ENCODE measurements at places on chromosomes 3 and 15.

- no peak for DNase-seq
Observed at GRCh38 chr3:117622171-117622841, 912.7 kb downstream of the TUSC7 start.

DNA sequence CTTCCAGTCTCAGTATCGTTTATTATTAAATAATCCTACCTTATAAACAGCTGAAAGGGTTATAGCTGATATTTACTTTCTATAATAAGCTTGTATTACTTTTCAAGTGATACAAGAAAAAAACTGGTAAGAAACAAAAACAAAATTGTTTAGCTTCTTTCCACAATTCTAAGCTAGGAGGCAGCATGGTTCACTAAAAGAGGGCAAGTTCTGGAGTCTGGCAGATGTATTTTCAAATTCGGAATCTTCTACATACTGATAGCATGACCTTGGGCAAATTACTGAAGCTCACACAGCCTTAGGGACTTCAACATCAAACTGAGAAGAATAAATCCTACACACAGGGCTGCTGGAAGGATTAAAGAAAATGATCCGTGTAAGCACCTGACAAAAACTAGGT, 15.4 kb downstream of the C15orf62 start:
- DNase-seq, result no peak

GRCh38 chr15:53586799-53587198, 172.7 kb downstream of the WDR72 start:
- DNase-seq, result no peak

GRCh38 chr3:136950623-136951022, 7.2 kb upstream of the IL20RB start:
- no peak for DNase-seq

GRCh38 chr3:82707035-82707434, 945.6 kb upstream of the GBE1 start:
- DNase-seq, result no peak

GRCh38 chr3:59256230-59256629, 206.4 kb upstream of the CFAP20DC start:
- DNase-seq, result no peak

DNA sequence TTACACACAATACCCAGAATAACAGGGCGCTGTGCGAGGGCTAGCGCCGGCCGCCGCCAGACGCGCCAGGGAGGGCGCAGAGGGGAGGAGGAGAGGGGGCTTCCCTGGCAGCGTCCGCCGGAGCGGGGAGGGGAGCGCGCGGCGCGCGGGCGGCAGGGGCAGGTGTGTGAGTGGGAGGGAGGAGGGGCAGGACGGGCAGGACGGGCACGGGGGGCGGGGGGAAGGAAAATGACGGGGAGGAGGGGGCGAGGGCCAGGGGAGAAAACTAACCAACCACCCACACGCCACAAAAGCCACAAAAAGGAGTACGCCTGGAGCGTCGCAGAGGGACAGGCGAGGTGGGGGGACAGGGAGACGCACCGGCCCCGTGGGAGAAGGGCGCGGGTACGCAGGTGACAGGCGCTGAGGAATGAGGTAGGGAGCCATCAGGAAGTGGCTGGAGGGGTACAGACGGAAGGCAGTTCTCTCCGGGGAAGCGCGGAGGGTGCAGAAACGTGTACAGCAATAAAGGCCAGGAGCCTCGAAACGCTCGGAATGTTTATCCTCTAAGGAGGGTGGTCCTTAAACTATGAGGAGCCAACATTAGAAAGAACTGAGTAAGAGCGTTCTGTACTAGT, 610 bp upstream of the SATB1 start:
- peak; percentile 81 for DNase-seq

- no peak for DNase-seq
Observed at GRCh38 chr3:126025116-126025729, 56.2 kb downstream of the ROPN1B start.

- DNase-seq, result peak; percentile 6
Observed at GRCh38 chr3:52088445-52089367, 32.3 kb upstream of the DUSP7 start.

GRCh38 chr15:43826029-43826507, 734 bp upstream of the WDR76 start:
- no peak for DNase-seq

DNA sequence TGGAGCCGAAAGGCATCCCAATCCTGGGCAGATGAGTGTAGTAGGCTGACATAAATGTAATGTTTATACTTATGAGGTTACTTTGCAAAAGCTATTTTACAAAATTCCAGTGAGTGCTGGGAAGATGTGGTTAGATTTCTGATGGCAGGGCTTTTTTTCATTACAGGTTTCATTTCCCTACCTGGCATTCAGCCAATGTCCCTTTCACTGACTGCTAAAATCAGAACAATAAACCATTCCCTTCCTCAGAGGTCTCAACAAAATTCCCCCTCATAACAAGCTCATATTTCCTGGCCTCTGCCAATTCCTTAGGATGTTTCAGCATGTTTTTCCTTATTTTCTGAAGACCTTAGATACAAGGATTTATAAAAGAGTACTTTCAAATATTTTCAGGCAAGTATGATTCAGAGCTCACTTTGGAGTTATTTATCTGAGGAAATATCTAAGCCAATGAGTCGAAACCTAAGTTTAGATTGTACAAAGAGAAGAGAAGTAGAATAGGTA, 40.9 kb upstream of the CCDC80 start:
- no peak for DNase-seq

GRCh38 chr3:31508452-31509146, 24.1 kb upstream of the STT3B start:
- no peak for DNase-seq

DNA sequence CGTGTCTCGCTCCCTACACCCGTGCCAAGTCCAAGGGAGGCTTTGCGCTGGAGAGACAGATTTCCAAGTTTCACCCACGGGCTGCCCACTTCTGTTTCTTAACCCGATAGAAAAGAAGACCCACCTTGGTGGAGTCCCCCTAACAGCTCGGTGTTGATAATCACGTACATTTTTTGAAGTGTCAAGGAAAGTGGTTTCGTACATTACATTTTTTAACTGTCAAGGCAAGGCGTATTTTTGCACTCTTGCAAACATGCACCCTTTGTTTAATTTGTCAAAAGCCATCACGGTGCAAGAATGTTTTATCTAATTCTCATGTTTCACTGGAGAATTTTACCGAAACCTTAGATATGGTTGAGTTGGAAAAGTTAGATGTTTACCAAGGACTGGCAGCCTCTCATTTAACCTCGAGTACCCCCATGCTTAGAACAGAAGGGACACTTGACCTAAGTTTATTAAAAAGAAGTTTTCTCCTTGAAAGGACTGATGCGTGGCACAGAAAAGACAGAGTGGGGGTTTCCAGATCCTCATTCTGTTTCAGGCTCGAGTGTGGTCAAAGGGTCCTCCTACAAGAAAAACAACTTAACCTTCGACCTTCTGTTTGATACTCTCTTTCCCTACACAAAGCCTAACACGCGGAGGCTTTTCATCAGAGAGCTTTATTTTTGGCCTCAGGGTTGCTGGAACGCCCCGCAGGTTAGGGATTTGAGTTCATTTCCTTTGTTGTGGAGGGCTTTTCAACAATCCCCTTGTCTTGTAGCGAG, 882 bp downstream of the GXYLT2 start:
- DNase-seq, result no peak

DNA sequence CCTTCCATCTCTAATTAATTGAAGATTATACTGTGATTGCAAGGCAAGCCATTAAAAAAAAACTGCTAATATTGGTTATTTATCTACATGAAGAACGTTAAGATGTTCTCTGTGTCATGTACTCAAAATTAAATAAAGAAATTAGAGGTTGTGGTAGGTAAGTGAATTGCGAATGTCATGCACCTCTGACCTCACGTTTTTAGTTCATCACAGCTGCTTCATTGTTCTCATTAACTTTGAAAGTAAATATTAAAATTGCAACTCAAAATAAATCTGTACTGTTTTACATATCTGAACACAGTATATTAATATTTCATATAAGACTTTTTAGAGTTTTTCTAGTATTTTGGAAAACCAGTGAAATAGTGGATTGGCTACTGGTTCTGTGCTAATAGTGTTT, 94.0 kb downstream of the KLHL25 start:
- DNase-seq, result no peak

DNA sequence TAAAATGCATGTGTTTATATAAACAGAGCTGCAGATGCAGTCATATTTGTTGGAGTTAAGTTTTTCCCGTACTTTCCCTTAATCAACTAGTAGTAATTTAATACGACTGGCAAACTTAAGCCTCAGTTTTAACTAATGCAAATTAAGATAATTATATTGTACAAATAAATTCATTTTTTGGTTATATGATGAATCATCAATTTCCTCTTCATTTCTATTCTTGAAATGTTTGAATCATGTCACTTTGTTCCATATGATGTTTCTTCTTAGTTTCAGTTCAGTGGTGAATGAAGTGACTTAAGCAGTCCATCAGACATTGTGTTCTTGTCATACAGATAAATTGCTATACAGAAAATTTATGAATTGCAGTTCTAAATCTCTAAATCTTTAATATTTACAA, 1361.2 kb upstream of the EPHA6 start:
- no peak for DNase-seq

GRCh38 chr15:42688301-42688700, 48.6 kb downstream of the CDAN1 start:
- DNase-seq, result no peak

GRCh38 chr3:83092521-83093221, 1331.2 kb upstream of the GBE1 start:
- DNase-seq, result no peak

DNA sequence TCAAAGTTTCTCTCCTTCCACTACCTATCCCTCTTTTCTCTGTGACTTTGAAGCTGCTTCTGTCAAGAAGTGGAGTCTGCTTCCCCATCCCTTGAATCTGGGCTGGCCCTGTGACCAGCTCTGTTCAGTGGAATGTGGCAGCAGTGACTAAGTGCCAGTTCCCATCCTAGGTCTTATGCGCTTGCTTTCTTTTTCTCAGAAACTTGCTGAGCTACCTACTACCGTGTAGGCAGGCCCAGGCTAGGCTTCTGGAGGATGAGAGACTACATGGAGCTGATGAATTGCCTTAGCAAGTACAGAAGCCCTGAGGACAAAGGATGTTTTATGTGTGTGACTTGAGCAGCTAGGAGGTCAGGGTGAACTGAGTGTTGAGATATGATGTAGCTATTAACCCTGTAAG, 123.2 kb downstream of the PDCD6IP start:
- DNase-seq, result no peak

DNA sequence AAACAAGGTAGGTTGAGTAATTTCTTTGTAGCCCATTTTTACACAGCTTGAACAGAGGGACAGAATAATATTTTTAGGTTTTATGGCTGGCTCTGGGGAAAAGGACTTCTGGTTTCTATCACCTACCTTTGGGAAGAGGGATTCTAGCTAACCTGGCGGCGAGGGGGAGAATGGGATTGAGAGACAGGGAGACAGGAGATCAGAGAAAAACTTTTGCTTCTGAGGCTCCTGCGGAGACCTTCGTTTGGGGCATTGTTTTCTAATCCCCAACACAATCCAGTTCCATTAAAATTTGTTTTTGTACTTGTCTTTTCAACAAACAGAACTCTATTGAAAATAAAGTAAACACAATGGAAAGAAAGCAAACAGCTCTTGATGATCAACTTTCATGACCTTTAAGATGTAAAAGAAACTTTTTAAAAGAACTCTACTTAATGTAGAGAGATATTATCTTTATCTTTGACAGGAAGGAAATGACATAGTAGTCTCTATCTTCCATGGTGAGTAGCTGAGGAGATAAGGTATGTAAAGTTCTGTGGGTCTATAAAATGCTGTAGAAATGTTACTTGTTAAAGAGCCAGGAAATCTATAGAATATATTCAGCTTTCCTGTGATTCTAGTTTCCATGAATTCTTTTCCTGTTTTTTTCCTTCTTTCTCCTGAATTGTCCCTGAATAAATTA, 37.0 kb upstream of the P2RY1 start:
- no peak for DNase-seq

GRCh38 chr3:169305460-169305859, 358.1 kb downstream of the MECOM start:
- DNase-seq, result no peak

Data from CD4-positive, alpha-beta T cell treated with Interleukin-17A for 1 hour (primary cell).